ENCODE measurements at places on chromosomes 7 and 10. TPM values are rescaled to one million over a fixed set of nuclear protein-coding genes. Genes with fewer than 3 reads are reported as not detected.

PIK3CG gene
- 4.4 TPM for total RNA-seq

ZDHHC16 gene
- total RNA-seq = 27.3 TPM

GRCh38 chr10:86785968-86786367 lies 29.5 kb downstream of the BMPR1A start:
- no peak for DNase-seq

DNA sequence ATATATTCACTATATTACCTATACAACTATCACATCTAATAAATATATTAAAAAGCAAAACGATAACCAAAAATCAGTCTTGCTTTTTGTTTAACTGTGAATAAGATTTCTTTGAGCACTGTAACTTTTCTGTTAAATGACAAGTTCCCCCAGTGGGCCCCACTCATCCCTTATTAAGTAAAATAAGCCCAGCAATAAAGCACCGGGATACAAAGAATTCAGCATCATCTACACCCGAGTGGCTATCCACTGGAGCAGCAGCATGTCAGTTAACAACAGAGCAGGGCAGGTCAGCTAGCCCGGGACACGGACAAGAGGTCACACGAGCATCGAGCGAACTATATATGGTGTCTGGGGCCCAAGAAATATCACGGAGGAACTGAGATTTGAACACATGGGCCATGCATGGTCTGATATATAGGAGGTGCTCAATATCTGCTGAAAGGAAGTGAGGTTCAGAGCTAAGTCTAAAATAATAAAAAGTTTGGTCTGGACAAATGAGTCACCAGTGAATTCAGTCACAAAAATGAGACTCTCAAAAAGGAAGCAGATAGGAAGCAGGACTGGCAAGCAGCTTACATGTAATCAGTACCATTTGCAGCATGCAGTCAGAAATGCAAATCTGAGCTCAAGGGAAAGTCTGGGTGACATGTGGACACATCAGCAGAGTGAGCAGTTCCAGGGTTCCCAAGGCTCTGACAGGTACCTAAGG lies 4.1 kb downstream of the ERCC6 start:
- DNase-seq = no peak

GRCh38 chr10:73840056-73840402 lies 28.6 kb upstream of the NDST2 start:
- no peak for DNase-seq

DNA sequence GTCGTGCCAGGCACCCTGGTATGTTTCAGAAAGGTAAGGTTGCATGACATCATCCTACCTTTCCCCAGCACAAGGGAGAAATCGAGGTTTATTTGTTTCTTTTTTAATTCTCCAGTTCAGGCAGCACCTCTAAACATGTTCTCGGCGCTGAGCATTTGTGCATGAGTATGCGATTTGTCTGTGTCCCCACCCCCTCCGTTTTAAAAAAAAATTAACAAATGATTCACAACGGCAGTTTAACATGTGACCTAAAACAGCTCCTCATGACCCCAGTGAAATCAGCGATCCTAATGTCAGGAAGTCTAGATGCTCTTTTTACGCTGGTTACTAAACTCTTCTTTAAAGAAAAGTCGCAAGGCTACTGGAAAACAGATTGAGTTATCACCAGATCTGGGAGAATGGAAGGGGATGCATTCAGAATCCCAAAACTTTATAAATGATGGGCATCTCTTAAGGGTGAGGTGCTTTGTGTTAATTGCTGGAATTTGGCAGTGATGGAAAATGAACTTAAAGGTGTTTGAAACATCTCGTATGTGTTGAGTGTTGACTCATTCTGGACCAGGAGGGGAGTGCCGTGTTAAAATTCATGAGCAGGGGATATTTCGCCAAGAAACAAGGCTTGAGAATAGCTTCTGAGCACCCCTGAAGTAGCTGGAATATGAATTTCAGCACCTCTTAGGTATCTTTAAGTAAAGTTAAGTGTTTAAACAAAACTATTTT lies 106.8 kb upstream of the PDCD4 start:
- DNase-seq = no peak

- no peak for DNase-seq
Observed at GRCh38 chr10:29555746-29556481, 78.9 kb downstream of the SVIL start.

GRCh38 chr10:72509206-72509799 lies 116.6 kb downstream of the MICU1 start:
- DNase-seq = no peak

DNA sequence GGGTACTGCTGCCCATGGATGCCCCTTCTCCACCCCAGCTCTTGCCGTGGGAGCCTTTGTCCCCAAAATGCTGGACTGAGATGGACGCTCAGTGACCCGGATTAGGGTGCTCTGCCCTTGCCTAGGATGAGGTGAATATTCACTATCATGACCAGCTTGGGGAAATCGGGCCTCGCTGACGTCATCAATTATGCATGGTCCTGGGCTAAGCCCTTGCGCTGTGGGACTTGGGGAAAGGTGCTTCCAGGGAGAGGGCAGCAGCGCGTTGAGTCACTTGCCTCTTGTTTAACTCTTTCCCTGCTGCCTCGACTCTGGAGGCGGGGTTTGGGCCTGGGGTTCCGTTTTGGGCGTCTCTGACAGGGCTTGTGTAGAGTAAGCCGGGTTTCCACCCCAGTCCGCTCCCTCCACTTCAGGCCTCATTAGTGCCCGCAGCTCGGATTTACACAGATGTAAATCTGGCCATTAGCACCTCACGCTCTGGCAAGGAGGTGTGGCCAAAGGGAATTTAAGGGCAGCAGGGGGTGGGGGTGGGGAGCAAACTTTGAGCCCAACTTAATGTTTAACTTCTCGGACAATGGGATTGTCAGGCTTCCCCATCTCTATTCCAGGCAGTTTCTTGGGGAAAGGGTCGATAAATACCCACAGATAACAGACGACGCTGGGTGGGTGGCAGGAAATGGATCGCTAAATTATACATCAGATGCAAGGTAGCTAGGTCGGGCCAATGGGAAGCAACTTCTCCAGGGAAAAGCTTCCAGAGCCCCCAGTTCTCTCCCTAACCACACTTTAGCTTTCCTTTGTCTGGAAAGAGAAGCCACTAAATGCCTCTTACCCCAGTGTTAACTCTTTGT lies 51.3 kb upstream of the TCF7L2 start:
- no peak for DNase-seq

DNA sequence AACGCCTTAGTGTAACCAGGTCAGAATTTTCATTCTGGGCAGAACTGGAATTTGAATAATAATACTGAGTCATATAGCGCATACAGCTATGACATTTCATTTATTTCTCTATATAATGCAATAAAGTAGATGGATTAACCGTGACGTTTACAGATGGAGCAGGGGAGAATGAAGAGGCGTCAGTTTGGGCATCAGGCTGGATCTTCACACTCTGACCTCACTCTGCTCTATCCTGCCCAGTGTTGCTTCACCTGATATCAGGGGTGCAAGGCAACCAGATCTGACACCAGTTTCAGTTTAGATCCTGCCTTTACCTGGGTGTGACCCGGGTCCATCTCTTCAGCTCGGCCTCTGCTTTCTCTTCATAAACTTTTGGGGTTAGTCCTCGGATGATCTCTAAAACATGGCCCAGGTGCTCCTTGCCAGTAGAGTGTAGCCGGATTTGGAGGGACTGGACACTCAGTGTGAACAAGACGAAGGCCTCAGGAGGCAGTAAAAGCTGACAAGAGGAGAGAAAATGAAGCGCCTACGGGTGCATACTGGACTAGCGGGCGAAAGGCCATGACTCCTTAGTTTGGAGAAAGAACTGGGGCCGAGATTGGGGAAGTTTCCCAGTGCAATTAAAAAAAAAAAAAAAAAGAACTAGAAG lies 1.4 kb upstream of the ZYX start:
- DNase-seq = no peak

DNA sequence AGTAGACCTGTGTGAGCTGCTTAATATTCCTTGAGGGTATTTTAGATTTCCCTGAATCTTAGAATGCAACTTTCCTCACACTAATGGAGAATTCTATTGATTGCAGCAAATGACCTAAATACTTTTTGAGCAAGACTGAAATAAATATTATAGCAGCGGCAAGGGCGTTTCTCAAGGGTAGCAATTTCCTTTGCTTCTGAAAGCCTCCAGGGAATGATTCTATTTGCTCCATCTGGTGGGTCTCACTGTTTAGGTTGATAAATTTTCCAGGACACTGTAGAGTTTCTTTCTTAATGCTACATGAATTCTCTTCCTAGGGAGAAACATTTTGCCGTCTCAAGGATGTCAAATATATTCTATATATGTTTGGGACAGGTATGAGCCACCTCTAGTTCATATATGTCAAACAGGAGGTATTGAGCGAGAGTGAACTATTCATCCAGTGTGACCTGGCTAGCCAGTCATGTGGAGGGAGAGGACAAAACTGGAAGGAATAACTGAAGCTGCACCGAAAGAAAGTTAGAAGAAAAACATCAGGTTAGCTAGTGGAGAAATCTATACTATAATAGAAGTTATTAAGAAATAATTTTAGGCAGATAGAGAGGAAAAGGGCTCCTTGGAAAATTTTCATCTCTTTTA lies 57.9 kb upstream of the FZD8 start:
- DNase-seq = no peak

GRCh38 chr10:78915190-78915518 lies 153.6 kb upstream of the ZMIZ1 start:
- no peak for DNase-seq
